ENCODE measurements at places on chromosomes 7 and 10. TPM values are rescaled to one million over a fixed set of nuclear protein-coding genes. Genes with fewer than 3 reads are reported as not detected.

DNA sequence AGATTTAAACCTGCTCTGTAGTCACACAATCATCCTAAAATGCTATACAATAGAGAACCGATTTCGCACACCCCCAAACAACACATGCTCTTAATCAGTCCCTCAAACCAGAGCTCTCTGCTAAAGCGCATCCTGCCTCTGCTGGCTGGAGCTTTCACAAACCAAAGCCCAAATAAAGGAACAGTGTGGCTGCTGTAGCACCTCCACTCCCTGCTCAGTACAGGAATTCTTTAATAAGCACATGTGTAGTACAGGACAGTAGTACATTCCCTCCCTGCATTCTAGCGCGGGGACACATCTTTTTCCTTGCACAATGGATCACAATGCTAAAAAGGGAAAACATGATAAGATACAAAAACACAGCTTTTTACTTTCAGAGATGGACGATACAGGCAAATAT is 684.6 kb downstream of the MAGI2 start:
- DNase-seq, result no peak

- no peak for DNase-seq
Measured at GRCh38 chr10:79353000-79353406, 5.7 kb downstream of the PPIF start.

DNA sequence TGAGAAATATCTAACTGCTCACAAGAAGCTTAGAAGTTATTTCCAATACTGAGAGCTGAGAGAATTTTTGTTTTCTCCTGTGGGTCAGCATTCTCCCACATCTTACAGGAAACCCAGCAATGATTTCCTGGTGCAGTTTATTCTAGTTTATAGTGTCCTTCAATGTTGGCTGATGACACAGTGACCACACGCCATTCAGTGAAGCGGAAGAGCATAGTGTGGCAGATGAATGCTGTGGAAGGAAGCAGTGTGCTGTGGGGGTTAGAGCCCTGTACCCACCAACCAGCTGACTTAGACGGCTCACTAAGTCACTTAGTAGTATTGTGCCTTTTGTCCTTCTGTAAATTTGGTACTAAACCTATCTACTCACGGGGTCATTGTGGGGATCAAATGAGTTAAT is 1.4 kb upstream of the TMEM26 start:
- no peak for DNase-seq

- peak; percentile 15 for DNase-seq
Measured at GRCh38 chr7:25031432-25031831, 51.5 kb upstream of the OSBPL3 start.

GRCh38 chr7:139744768-139745677 is 32.8 kb downstream of the HIPK2 start:
- DNase-seq, result no peak

- no peak for DNase-seq
Measured at GRCh38 chr10:110493832-110494426, 3.8 kb upstream of the DUSP5 start.

- DNase-seq, result no peak
Measured at GRCh38 chr7:143405173-143406001, 3.3 kb downstream of the EPHA1 start.

DNA sequence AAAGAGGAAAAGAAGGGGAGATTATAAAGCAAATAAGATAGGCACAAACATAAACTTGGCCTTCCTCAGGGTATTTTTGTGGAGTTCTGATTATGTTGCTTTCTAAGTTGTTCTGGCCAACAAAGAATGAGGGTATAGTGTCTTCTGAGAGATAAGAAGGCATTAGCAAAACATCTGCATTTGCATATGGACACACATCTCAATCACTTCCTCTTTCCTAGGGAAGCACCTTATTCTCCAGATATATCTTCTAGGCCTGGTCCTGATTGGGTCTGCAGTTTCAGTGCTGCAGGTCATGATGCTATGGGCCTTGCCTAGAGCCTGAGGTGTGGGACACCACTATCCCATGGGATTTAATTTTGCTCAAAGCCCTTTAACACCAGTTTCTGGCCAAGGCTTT is 308.8 kb upstream of the PHYHIPL start:
- DNase-seq, result no peak

GRCh38 chr10:28426392-28427159 is 106.3 kb upstream of the WAC start:
- no peak for DNase-seq

GRCh38 chr10:100004805-100005510 is 4.8 kb downstream of the DNMBP start:
- no peak for DNase-seq

- DNase-seq, result no peak
Measured at GRCh38 chr10:3813267-3813666, 28.3 kb upstream of the KLF6 start.

Gene LIPJ
- total RNA-seq, result not detected

Gene AGR3
- total RNA-seq, result not detected

Gene RELN
- 0.44 TPM for total RNA-seq

Gene NKX1-2
- 57.7 TPM for total RNA-seq

Gene PON1
- 0.26 TPM for total RNA-seq

Gene SPDYE9
- not detected for total RNA-seq

Gene TRIM73
- total RNA-seq, result 2.0 TPM
